ENCODE measurements at places on chromosomes 16 and 17.
A peak's percentile ranks its signal among the peaks of the same experiment; 100 is the strongest.

GRCh38 chr17:80689129-80689619 is 144.5 kb downstream of the RPTOR start:
- no peaks in the 10 kb centered on the region for H3K27me3 ChIP-seq
- no peak overlapping the region for H3K4me3 ChIP-seq
- H3K36me3 ChIP-seq = no peaks in the 10 kb centered on the region
- H3K4me1 ChIP-seq = no peaks in the 10 kb centered on the region
- H3K27ac ChIP-seq = no peak overlapping the region

DNA sequence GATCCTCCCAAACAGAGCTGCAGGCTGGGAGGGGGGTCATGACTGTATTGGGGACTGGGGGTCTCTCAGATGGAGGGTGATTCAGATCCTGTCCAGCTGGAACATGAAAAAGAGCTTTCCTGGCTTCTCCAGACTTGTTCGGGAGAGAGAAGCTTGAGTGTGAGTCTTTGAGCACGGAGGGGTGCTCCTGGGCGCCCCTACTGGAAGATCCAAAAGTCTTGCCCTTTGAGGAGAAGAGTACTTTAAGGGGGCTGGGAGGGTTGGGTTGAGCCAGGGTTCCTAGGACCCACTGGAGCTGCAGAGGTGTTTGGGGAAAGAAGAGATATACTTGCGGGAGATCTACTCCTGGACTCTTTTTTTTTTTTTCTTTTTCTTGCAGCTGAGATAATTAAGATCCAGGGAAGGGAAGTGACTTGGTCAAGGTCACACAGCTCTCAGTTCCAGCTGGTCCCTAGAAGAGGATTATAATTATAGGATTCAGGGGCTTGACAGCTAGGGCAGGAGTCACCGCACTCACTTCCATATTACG is 8.4 kb downstream of the RARA start:
- peaks cover 5% of the 10 kb centered on the region for H3K27me3 ChIP-seq
- peaks cover 9% of the 10 kb centered on the region for H3K4me1 ChIP-seq
- peak overlapping the region; percentile 76 for H3K27ac ChIP-seq
- no peaks in the 10 kb centered on the region for H3K36me3 ChIP-seq

DNA sequence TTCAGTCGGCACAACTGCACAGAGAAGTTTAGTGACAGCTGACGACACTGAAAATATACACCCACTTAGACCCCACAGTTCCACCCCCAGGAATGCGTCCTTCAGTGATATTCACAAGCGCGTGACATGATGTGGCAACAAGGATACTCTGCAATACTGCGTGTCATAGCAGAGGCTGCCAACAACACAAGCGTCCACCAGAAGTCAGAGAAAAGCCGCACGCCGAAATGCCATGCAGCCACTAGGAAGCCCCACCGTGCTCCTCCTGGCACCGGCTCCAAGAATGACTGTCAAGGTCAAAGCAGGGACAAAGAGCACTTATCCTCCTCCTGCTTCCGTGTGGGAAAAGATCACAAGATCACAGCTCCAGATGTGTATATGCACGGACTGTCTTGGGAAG is 3.5 kb downstream of the ATP2A3 start:
- H3K4me1 ChIP-seq = no peaks in the 10 kb centered on the region
- H3K4me3 ChIP-seq = no peak overlapping the region
- DNase-seq = no peak
- no peaks in the 10 kb centered on the region for H3K36me3 ChIP-seq

DNA sequence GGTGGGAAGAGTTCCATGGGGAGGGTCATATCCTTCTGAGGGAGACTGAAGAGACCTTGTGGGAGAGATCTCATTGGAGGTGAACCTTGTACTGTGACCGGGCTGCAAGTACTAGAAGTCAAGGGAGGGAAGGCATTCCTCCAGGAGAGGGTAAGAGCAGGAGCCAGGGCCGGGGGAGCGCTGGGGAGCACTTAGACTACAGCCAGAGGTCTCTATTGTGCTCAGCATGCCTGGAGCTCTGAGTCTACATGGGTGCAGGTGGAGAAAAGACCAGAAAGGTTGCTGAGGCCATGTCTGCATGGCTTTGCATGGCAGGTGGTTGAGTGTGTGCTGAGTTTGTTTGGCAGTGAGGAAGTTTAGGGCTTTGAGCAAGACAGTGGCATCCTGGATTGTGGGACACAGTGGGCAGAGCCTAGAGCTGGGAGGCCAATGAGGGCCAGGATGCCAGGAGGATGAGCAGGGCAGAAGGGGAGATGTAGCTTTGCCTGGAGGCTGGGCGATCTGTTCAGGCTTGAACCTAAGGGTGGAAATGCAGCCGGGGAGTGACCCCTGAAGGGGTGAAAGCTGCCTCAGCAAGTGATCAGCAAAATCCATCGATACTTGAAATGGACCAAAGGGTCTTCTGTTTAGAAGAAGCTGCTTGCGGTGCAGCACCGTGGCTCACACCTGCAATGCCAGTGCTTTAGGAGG is 317.4 kb upstream of the TNRC6C start:
- no peak overlapping the region for H3K27ac ChIP-seq
- no peaks in the 10 kb centered on the region for H3K36me3 ChIP-seq
- H3K27me3 ChIP-seq = peaks cover 27% of the 10 kb centered on the region
- no peak overlapping the region for H3K4me3 ChIP-seq
- no peaks in the 10 kb centered on the region for H3K4me1 ChIP-seq

DNA sequence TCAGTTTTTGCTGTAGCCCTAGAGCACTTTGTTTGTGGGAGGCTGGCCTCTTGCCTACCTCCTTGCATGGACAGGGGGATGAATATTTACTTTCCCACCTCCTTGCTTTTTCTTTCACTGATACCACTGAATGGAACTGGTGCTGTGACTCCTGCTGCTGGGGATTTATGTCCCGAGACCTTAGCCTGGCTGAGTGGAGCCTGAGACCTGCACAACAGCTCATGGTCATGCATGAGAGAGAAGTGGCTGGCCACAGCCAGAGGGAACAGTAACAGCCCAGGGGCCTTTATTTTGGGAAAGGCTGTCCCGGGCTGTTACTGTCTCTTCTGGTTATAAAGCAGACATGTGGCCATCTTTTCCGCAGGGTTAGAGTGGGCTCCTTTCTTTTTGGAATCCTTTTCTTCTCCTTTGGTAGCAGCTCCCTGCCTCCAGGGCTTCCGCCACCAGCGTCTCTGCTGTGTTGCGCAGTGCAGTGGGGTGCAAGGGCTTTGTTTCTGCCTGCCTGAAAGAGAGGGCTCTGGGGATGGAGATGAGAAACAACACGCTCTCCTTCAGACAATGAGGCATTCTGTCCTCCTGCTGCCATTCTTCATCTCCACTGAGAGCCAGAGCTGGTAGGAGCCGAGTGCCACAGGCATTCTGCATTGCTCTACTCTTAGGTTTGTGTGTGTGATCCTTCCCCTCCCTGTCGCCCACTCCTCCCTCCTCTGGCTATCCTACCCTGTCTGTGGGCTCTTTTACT is 14.5 kb downstream of the SNX11 start:
- H3K4me1 ChIP-seq = no peaks in the 10 kb centered on the region
- H3K4me3 ChIP-seq = no peak overlapping the region
- H3K27ac ChIP-seq = peak overlapping the region; percentile 92
- peak; percentile 33 for DNase-seq

DNA sequence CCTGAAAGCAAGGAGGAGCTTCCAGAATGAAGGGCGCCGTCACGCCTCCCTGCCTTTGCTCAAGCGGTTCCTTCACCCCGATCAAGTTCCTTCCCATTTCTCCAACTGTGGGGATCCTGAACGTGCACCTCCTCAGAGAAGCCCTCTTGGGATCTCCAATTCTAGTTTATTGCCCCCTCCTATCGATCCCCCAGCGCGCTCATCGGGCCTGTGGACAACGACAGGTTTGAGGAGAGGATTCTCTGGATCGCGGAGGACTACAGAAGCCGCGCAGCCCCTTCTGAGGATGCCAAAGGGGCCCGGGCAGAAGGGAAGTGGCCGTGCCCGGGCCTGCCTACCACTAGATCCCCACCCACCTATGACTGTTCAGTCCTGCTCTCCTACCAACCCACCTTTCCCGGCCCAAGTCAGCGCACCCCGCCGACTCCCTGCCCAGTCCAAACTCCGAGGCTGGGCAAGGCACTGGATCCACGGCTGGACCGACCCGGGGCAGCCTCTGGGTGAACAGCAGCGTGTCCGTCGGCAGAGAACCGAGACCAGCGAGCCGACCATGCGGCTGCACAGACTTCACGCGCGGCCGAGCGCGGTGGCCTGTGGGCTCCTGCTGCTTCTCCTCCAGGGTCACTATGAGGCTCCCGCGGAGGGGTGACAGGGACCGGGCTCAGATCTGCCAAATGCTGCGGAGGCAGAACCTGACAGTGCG is 12.8 kb upstream of the CES3 start:
- DNase-seq = peak; percentile 63
- no peak overlapping the region for H3K4me3 ChIP-seq
- H3K27me3 ChIP-seq = peaks cover 33% of the 10 kb centered on the region
- H3K27ac ChIP-seq = no peak overlapping the region

DNA sequence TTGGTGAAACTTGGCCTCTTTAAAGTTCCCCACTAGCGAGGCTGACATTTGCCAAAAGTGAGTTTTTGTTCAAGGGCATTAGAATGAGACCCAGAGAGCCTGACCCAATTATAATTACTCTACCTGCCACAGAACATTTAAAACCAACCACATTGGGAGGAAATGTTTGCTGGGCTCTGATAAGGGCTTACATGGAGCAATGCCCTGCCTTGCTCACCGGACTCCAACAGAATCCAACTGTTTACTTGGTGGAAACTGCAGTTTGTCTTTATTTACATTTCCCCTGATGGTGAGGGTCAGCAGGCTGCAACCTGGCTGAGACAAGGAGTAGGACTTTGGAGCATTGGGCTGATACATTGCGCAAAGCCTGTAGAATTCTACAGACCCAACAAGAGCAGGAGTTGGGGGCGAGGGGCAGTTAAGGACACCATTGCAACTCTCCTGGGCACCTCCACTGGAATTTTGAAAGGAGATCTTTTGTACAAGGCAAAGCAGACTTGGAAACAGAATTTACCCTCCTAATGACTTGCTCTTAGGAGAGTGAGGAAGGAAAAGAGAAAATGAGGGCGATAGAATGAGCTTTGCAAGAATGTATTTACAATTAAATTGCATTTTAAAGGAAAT is 368.6 kb downstream of the SHISA9 start:
- H3K36me3 ChIP-seq = no peaks in the 10 kb centered on the region
- no peak overlapping the region for H3K27ac ChIP-seq
- no peak for DNase-seq
- H3K4me3 ChIP-seq = no peak overlapping the region
- H3K4me1 ChIP-seq = no peaks in the 10 kb centered on the region

GRCh38 chr17:74987909-74988711 is 678 bp downstream of the CDR2L start:
- H3K4me1 ChIP-seq = peaks cover 4% of the 10 kb centered on the region
- H3K36me3 ChIP-seq = no peaks in the 10 kb centered on the region
- peak overlapping the region; percentile 89 for H3K4me3 ChIP-seq
- H3K27me3 ChIP-seq = no peaks in the 10 kb centered on the region

DNA sequence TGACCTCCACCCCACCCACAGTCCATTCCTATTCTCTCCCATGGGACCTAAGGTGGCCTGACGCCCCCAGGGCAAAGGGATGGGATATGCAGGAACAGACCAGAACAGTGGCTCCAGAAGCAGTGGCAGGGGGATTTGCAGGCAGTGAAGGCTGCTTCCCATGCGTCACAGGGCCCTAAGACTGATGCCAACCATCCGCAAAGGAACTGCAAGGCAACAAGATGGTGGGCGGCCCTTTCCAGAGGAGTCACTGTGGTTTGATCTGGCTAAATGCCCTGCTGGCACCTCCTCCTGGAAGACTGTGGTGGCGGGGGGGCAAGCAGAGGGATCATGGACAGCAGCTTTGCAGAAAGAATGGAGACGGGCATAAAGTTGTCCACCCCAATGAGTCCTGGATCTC is 4.4 kb upstream of the SLC39A11 start:
- no peaks in the 10 kb centered on the region for H3K4me1 ChIP-seq
- H3K27me3 ChIP-seq = peaks cover 39% of the 10 kb centered on the region
- no peak overlapping the region for H3K4me3 ChIP-seq
- no peak overlapping the region for H3K27ac ChIP-seq
- no peaks in the 10 kb centered on the region for H3K36me3 ChIP-seq

GRCh38 chr17:17859909-17860765 is 23.4 kb upstream of the SREBF1 start:
- no peak overlapping the region for H3K4me3 ChIP-seq
- H3K27me3 ChIP-seq = no peaks in the 10 kb centered on the region
- H3K27ac ChIP-seq = no peak overlapping the region
- no peaks in the 10 kb centered on the region for H3K4me1 ChIP-seq
- DNase-seq = peak; percentile 93

DNA sequence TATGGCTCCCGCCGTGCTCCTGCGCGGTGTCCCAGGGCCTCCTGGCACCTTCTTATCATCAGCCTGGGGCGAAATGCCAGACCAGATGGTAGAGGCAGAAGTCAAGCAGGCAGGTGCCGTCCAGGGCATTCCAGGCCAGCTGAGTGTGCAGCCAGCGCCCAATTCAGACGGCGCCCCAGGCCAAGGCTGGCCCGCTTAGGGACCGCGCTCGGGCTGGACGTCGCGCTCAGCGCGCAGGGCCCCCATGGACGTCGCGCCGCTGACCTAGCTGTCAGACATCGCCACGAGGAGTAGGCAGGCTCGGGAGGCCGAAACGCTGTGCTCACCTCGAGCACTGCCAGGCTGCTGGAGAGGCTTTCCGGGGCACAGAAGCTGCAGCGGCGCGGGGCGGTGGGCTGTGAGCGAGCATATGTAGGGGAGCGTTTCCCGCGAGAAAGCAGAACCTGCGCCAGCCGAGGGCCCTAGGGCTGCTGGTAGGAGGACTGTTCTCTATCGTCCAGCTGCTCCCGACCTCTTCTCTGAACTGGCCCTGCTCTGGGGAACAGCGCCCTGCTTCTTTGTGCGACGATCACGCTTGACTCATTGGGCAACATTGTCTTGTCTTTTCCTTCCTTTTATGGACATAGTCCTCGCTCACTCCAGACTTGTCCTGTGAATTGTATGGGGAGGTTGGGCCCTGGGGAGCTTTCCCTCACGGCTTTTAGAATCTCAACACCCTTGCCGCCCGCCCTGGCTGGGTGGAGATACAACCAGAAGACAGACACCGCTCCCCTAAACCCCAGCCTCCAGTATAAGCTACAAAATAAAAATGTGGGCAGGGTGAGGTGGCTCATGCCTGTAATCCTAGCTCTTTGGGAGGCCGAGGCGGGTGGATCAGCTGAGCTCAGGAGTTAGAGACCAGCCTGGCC is 8.4 kb upstream of the CA4 start:
- peaks cover 9% of the 10 kb centered on the region for H3K4me1 ChIP-seq
- H3K36me3 ChIP-seq = no peaks in the 10 kb centered on the region
- H3K27me3 ChIP-seq = peaks cover 79% of the 10 kb centered on the region

GRCh38 chr17:63066158-63066813 is 100.3 kb downstream of the TANC2 start:
- H3K4me3 ChIP-seq = no peak overlapping the region
- H3K4me1 ChIP-seq = no peaks in the 10 kb centered on the region
- no peak overlapping the region for H3K27ac ChIP-seq
- H3K27me3 ChIP-seq = no peaks in the 10 kb centered on the region
- no peak for DNase-seq
- no peaks in the 10 kb centered on the region for H3K36me3 ChIP-seq

GRCh38 chr17:4645642-4646041 is 4.2 kb upstream of the ALOX15 start:
- H3K4me3 ChIP-seq = no peak overlapping the region
- H3K27ac ChIP-seq = no peak overlapping the region
- no peak for DNase-seq
- H3K4me1 ChIP-seq = no peaks in the 10 kb centered on the region
- H3K27me3 ChIP-seq = peaks cover 67% of the 10 kb centered on the region

- H3K4me1 ChIP-seq = no peaks in the 10 kb centered on the region
- DNase-seq = no peak
Observed at GRCh38 chr17:80313160-80313829, 52.6 kb downstream of the RNF213 start.
